ENCODE measurements at places on chromosomes 12 and 14.

DNA sequence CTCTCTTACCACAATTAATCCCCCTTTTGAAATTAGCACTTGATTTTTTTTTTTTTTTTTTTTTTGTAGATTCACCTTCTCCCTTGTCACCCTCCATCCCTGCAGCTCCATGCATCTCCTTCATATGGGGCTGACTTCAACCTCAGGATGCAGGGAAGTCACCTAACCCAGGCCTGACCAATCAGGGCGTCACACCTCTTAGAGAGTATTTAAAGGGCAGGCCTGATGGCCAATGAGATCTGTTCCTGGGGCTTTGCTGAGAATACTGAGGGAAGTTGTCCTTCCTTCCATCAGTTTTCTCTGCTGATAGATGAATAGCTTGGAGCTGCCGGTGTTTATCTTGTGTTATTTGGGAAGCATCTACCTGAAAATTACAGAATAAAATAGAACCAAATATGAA lies 1104.7 kb upstream of the TMEM132C start:
- no peak for DNase-seq

- no peak for DNase-seq
These were observed 10.0 kb upstream of the PKP2 start for GRCh38 chr12:32906399-32907165.

- no peak for DNase-seq
These were observed 40.1 kb downstream of the PDZRN4 start for GRCh38 chr12:41228066-41228820.

GRCh38 chr12:130663514-130663913 lies 52.6 kb downstream of the RIMBP2 start:
- no peak for DNase-seq

Measured in fibroblast of upper back skin (primary cell).